ENCODE measurements at places on chromosomes 1 and 21.

GRCh38 chr1:200749090-200749489, 10.4 kb downstream of the CAMSAP2 start:
- DNase-seq, result no peak

- DNase-seq, result no peak
These were observed 107.2 kb upstream of the WNT4 start for GRCh38 chr1:22249928-22250680.

GRCh38 chr1:51070011-51070410, 32.0 kb upstream of the C1orf185 start:
- no peak for DNase-seq

DNA sequence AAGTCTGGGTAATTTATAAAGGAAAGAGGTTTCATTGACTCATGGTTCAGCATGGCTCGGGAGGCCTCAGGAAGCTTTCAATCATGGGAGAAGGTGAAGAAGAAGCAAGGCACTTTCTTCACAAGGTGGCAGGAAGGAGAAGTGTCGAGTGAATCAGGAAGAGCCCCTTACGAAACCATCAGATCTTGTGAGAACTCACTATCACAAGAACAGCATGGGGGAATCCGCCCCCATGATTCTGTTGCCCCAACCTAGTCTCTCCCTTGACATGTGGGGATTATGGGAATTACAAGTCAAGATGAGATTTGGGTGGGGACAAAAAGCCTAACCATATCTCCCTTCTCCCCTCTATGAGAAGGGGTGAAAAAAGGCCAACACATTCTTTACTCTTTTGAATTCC, 11.2 kb upstream of the IVNS1ABP start:
- DNase-seq, result no peak

- no peak for DNase-seq
These were observed 21.5 kb upstream of the RCAN3 start for GRCh38 chr1:24481101-24481500.

GRCh38 chr1:241548008-241548407, 15.8 kb downstream of the KMO start:
- no peak for DNase-seq
